ENCODE measurements at places on chromosomes 7 and 10.

DNA sequence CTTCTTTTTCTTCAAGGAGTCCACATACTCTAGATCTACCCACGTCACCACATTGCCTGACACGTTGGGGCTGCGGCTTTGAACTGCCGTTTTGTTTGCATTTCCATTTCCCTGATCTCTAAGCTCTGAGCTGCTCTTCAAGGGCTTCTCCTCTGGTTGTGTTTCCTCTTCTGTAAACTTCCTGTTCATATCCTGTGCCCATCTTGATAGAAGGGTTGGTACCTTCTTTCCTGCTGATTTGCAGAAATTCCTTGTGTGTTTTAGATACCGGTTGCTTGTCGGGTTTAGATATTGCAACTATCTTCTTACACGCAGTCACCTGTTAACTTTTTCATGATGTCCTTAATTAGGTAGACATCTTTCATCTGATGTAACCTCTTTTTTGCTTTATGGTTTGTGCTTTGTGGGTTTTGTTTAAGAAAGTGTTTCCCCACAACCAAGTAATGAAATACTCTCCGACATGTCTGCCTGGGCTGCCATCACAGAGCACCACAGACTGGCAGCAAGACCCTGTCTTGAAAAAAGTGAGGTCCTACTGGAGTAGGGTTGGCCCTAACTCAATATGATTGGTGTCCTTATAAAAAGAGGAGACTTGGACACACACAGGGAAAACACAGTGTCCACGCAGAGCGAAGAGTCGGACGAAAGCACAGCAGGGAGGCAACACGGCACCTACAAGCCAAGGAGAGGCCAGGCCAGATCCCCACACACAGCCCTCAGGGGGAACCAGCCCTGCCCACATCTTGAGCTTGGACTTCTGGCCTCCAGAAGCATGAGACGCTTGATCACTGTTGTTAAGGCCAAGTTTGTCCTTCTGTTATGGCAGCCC is 99.1 kb upstream of the PDGFA start:
- peak; percentile 80 for DNase-seq

- no peak for DNase-seq
These were observed 494 bp upstream of the RHBDD2 start for GRCh38 chr7:75878312-75878768.

GRCh38 chr7:149825567-149826343 is 12.4 kb upstream of the ZNF862 start:
- no peak for DNase-seq

DNA sequence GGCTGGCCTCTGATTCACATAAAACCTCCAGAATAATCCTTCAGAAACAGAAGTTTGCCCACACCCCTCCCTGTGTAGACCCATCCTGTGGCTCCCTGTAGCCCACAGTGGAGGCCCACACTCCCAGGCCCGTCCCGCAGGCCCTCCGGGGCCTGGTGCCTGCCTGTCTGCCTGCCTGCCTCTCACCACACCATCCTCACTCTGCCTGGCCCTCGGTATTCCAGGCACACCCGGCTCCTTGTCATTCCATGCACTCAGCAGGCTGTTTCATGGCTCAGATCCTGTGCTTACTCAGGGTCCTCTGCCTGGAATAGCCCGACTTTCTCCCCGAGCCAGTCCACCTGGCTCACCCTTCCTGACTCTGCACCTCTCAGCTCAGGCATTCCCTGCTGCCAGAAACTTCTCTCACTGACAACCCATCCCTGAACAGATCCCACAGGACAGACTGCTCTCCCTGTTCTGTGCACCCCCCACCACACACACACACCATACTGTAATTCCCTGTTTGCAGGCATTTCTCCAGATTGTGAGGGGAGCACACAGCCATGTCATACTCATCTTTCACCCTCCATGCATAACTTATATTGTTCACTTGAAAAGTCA is 498.0 kb upstream of the ZMIZ1 start:
- DNase-seq = no peak

- DNase-seq = no peak
These were observed 86.6 kb downstream of the ADARB2 start for GRCh38 chr10:1650542-1651269.

Measured in naive thymus-derived CD4-positive, alpha-beta T cell (primary cell).